ENCODE measurements at places on chromosomes 5 and 9.
A peak's percentile ranks its signal among the peaks of the same experiment; 100 is the strongest.

- DNase-seq = no peak
These were observed 23.3 kb downstream of the CAVIN4 start for GRCh38 chr9:100601216-100601615.

GRCh38 chr5:8314965-8315364 is 446.0 kb downstream of the MTRR start:
- DNase-seq = no peak

- no peak for DNase-seq
These were observed 2.8 kb upstream of the UBAP1 start for GRCh38 chr9:34176089-34176488.

DNA sequence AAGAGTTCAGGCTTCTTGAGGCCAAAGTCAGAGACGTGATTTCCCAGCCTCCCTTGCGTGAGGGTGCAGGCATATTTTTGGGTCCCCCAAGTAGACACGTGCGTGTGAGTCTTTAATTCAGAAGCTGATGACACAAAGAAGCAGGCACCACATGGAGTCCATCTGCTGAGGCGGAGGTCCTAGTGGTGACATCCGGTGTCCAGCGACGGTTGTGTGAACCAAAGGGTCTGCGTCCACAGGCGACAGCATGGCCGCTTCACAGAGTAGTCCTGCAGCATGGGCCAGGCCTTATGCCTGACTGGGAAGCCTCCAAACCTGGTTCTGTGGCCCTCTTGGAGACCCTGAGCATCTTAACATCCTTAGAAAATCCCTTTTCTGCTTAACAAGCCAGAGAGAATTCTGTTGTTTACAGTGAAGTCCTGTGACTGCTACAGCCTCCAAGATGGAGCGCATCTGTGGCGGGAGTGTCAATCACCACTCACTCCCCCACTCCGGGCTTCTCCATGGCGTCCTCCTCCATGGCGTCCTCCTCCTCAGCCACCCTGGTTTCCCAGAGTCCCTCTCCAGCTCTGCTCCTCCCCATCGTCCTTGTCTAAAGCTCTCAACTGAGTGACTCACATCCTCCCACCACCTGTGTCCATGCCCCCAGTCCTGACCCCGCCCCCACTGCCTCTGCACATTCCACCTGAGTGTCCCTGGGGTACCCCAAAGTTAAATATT is 133.8 kb downstream of the PAX5 start:
- no peak for DNase-seq

- DNase-seq = no peak
These were observed 106.7 kb downstream of the OXCT1 start for GRCh38 chr5:41763574-41763973.

GRCh38 chr9:33233626-33234342 is 6.2 kb upstream of the SPINK4 start:
- DNase-seq = no peak

DNA sequence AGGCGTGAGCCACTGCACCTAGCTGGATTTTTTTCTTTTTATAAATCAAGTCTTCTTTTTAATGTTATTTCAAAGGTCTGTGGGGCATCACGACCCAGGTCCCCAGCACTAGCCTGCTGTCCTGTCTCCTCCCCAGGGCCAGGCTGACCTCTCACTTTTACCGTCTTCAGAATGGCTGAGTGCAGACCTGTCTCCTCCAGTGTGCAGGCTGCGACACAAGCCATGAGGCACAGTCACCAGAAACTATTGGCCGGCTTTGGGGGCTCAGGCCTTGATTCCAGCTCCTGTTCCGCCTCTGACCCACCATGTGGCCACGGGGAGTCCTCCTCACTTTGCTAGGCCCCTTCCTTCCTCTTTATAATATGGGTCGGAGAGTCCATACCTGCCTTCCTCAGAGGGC is 46.6 kb upstream of the NEURL1B start:
- DNase-seq = no peak

DNA sequence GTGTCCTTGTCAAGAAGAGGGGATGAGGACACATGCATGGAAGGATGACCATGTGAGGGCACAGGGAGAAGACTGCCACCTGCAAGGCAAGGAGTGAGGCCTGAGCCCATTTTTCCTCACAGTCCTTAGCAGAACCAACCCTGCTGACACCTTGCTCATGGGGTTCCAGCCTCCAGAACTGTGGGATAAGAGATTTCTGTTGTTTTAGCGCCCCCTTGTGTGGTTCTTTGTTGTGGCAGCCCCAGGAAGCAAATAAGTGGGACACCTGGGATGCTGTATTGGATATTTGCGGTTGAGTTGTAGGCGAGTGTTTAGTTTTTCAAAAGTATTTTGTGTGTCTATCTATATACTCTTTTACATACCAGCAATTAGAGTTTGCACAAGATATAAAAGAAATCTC is 206.4 kb downstream of the NXNL2 start:
- DNase-seq = no peak

DNA sequence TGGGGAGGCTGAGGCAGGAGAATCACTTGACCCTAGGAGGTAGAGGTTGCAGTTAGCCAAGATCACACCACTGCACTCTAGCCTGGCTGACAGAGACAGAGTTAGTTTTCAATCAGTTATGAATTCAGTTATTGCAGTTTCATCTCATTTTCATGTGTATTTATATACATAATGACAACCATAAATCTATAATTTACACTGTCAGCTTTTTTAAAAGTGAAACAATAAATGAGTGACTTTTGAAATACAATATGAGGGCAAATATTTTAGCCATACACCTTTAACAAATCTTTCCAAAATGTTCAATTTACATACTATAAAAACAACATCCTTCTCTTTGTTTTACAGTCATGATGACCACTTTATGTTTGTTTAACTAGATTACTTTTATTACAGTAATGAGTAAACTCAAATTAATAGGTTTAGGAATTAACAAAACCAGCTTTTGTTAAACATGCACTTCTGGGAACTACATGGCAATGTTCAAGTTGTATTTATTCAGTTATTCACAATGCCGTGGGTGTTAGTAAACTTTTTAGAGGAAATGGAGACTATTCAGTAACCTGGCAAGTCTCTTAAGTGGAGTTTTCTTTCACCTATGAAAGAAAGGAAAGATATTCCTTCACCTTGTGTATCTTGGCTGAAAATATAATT is 12.7 kb downstream of the TYRP1 start:
- DNase-seq = no peak

GRCh38 chr5:139639619-139640380 is 8.3 kb upstream of the CXXC5 start:
- DNase-seq = no peak

DNA sequence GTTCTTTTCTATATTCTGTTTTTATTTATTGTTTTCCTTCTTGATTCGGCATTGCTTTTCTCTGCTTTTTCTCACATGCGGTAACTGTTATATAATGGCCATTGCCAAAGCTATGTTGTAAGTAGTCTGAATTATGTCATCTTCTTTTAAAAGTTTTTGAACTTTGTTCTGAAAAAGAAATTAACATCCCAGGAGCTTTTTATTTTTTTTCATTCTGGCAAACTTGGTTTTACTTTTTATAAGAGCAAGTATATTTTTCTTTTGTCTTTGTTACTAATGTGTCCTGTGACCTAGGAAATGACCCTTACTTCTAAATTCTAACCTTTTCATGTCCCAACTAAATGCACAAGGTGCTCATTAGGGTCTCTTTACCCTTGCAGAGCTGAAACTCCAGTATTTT is 26.7 kb upstream of the IZUMO3 start:
- no peak for DNase-seq

DNA sequence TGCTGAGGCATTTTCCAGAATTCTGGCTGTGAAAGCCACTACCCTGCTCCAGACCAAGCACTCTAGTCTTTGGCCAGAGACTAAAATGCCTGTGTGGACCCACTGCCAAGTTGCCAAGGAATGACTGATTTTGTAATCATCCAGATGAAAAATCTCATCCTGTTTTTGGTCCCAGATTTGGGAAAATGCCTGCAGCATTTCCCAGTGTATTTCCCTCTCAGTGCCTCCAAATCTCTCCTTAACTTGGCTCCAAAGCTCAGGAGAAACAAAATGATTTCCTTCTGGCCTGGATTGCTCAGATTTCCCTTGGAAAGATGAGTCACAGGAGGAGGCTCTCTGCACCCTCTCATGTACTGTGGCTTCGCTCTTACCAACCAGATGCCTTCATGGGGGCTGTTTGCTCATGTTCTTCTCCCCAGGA is 335.2 kb upstream of the TARS1 start:
- no peak for DNase-seq

DNA sequence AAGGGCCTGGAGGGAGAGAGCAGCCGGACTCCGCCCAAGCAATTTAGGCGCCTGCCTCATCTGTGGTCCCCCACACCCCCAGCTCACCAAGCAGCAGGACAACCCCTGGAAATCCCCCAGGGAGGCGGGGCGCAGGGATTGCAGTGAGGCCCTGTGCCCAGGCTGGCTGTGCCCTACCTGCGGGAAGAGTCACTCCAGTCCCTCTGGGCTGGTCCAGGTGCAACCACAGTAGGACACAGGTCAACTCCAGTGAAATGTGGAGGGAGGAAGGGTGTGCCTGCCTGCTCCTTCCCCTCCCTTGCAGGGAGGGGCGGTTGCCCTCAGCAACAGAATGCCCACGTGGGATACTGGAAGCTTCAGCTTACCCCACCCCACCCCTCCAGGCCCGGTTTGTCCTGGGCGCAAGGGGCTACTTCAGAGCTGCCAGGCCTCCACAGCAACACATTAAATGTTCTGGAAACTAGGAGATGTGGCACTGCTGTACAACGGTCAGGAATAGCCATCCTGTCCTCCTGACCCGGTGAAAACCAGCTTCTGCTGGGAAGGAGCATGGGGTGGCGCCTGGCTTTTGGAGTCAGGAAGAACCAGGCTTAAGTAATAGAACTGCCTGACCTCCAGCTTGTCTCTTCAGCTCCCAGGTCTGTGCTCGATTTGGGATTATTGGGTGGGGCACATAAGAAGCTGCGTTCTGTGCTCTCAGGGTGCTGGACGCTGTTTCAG is 22.5 kb downstream of the ABO start:
- DNase-seq = no peak

- DNase-seq = no peak
These were observed 107.0 kb upstream of the GPR151 start for GRCh38 chr5:146623009-146623408.

DNA sequence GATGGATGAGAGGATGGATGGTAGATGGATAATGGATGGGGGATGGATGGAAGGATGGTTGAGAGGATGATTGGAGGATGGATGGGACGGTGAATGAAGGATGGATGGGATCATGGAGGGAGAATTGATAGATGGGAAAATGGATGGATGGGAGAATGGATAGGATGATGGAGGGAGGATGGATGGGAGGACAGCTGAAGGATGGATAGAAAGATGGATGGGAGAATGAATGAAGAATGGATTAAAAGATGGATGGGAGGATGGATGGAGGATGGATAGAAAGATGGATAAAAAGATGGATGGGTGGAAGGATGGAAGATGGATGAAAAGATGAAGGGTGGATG is 218.3 kb upstream of the IER5L start:
- no peak for DNase-seq

- DNase-seq = no peak
These were observed 41.5 kb downstream of the EDIL3 start for GRCh38 chr5:84343171-84343570.

DNA sequence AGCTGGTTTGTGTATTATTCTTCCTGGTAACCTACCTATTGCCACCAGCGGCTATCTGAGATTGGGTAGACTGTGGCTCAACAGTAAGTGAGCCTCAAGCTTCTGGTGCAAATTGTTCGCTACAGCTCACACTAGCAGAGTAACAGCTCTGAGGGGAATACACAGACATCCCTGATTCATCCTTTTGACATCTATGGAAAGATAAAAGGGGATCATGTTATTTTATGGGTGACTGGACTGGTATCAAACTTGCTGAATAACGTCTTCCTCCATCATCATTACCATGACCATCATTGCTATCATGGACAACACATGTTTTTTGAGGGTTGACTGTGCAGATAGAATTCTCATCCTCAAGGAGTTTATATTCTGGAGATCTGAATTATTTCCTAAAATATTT is 129.6 kb downstream of the PIK3R1 start:
- DNase-seq = no peak

- DNase-seq = no peak
These were observed 254.7 kb downstream of the ADAMTSL1 start for GRCh38 chr9:18728642-18729041.

DNA sequence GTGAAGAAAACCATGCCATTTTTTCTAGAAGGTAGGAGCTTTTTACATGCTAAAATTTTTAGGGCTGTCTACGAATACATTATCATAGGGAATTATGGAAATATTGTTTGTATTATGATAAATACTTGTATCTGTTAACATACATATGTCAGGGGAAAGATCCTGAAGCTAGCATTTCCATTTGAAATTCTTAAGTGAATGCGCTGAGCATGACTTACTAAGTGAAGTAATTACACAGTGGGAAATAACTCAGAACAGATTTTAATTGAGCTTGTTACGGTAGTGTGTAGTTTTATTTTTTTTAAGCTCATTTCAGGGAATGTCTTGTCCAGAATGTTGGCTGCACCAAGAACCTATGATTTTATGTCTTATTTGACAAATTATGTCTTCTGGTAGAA is 19.1 kb downstream of the TDRD7 start:
- no peak for DNase-seq

DNA sequence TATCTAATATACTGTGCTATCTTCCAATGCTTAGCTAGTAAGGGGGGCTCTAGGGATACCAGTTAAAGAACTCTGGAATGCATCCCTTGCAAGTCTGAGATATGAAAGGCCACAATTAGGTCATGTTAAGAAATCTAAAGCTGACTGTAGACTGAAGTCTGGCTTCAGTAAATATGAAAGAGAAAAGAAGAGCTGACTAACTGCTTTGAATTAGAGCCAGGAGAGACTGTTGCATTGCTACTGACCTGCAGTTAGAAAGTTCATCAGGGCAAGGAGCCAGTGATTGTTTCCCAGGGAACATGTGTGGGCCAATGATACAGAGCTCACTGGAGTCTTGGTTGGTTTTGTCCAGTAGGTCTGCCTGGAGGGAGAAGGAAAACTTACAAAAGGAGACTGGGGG is 472.1 kb upstream of the TNC start:
- no peak for DNase-seq

- no peak for DNase-seq
These were observed 219.2 kb downstream of the EBF1 start for GRCh38 chr5:158880483-158881001.

- no peak for DNase-seq
These were observed 77.2 kb upstream of the TARS1 start for GRCh38 chr5:33363537-33363936.

DNA sequence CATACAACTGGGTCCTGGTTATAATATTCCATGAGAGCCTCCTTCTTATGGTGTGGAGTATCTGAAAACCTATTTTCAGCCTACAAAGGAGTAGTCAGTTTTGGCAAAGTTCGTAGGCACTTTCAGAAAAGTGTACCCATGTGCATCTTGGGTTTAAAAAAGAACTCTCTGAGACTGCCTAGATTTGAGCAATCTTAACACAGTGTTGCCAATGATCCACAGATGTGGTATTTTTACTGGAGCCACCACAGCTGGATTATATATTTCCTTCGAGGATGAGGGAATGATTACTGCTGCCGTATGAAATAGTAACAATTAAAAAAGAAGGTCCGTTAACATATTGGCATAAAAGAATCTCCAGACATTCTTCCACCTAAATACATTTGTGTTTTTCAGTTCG is 1.1 kb downstream of the PALM2AKAP2 start:
- no peak for DNase-seq

- peak; percentile 88 for DNase-seq
These were observed 2.3 kb upstream of the POMT1 start for GRCh38 chr9:131500377-131500776.

- no peak for DNase-seq
These were observed 6.1 kb downstream of the RUSC2 start for GRCh38 chr9:35495984-35496383.

All from stimulated activated CD8-positive, alpha-beta memory T cell treated with anti-CD3 and anti-CD28 coated beads, Interleukin-7, amount 100 ng/mL, for 48 hours (primary cell).